Neuronal stem cell (in vitro differentiated cells): ENCODE measurements at places on chromosomes 7 and 10.
A peak's percentile ranks its signal among the peaks of the same experiment; 100 is the strongest.

GRCh38 chr7:151089893-151090730, 3.8 kb downstream of the AGAP3 start:
- no peak for DNase-seq

DNA sequence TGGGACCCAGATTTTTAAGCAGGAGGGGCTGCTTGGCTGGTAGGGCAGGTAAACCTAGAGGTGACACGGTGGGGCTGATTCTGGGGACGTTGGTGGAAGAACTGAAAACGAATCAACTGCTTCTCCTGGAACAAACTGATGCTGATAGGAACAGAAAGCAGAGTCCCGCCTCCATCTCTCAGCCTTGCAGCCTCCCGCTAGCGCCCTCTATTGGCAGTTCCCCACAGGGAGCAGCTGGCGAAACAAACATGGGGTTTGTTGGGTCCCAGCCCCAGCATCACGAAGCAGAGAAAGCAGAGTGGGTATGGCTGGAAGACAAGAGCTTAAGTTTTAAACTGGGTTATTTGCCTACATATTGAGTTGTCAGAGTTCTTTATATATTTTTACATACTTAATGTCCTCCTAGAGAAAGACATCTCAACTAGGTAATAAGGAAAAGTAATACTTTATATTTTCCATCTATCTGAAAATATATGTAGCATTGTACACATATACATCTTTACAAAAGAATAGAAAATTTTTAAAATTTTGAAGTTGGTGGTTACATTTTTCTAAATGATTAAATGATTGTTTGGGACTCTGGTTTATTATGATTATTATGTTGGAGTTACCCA, 42.3 kb upstream of the FOXI2 start:
- DNase-seq, result peak; percentile 42

- no peak for DNase-seq
These were observed 15.8 kb downstream of the CPA1 start for GRCh38 chr7:130396109-130396508.

- DNase-seq, result no peak
These were observed 125.6 kb downstream of the KLF6 start for GRCh38 chr10:3659203-3659917.

- DNase-seq, result no peak
These were observed 76.6 kb upstream of the HGF start for GRCh38 chr7:81846398-81846797.

DNA sequence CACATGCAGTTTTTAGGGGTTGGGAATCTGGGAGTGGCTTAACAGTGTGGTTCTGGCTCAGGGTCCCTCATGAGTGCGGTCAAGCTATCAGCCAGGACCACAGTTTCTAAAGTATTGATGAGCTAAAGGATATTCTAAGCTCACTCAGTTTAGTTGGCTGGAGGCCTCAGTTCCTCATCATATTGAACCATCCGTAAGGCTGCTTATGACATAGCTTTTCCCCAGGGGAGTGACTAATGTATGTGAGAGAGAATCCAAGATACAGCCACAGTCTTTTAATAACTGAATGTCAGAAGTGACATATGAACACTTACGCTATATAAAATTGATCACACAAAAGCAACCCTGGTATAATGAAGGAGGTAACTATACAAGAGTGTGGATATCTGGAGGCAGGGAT, 245.3 kb downstream of the POLR1F start:
- DNase-seq, result no peak

DNA sequence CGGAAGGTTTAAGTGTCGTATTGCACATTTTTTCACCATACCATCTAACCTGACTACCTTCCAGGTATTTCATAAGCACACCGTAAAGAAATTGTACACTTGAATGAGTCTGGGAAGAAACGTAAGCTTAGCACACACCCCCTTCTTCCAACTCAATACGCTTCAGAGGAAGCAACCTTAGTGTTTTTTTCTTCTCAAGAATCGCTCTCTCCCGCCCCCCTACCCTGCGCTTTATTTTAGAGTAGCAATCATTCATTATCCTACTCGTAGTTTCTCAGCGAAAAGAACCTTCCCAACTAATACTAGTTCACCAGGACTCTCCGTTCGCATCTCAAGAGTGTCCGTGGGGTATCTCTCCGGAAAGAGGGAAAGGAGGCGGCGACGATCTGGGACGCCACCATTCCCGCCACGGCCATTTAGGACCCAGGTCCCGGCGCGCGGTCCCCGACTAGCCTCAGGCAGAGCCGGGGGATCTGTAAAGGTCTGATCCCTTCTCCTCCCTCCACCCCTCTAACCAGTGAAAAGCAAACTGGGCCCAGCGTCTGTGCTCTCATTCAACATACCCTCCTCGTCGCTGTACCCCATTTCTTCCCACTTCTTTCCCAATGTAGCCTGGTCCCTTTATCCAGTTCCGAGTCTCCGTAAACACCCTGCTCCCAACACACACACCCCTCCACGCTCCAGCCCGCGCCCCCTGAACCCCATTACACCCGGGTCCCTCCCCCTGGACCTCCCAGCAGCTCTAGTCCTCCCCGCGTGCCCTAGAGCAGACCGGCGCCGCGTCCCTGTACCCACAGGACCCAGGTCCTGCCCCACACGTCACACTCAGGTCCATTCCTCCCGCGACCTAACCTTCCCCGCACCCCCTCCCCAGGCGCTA, 16.0 kb downstream of the MYOZ1 start:
- DNase-seq, result peak; percentile 63

DNA sequence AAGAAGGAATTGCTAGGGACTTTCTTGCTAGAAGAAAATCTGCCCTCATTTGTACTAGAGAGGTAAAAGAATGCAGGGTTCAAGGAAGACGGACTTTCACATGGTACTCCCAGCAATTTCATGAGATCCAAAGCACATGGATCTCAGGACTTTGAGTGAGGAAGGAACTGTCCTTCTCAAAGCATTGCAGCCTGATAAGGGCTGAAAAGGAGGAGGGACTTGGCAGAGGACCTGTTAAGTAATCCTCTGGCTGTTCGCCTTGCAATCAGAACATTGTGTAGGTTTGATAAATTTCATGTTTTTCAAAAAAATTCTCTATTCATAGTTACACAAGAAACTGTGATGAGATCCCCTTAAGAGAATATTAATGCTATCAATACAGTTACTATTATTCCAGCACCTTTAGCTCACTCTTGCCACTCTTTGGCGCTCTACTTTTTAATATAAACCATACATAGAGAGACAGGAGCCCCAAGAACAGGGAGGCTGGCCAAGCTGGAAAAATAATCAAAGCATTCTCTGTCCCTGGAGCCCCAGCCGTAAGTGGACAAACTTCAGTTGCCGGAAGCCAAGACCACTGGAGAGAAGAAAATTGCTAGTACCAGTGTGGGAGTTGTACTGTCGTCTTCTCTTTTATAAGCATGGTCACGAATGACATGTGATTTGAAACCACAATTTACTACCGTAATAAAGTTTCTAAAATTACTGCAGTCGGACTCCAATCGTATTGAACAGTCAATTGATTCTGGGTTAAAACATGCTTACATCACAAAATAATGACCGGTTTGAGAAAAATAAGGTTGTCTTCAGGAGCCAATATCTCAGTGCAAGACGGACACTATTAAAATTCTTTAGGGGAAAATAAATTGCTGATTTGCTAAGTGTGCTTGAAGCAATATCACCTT, 424.4 kb downstream of the SDK1 start:
- DNase-seq, result no peak

- DNase-seq, result no peak
These were observed 46.1 kb downstream of the AP3M1 start for GRCh38 chr10:74104480-74104879.

DNA sequence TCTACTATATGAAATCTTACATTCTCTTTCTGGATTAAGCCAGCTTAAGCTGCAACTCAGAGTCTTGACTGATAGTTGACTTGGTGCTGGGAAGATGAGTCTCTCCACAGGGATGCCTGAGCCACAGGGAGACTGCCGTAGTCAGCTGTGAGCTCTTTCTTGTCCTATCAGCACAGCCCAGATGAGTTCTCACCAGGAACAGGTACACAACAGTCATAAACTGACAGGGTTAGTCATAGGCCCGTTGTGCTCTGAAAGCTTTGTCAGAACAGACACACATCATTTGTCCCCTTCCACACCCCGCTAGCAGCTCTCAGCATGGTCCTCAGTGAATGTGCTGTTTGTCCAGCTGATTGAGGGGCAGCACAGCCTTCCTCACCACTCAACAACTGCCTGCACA, 221.6 kb downstream of the RPS24 start:
- DNase-seq, result no peak

- DNase-seq, result no peak
These were observed 325.6 kb downstream of the ZNF716 start for GRCh38 chr7:57775396-57776088.

GRCh38 chr10:38163617-38164016, 69.5 kb downstream of the ZNF37A start:
- DNase-seq, result no peak

GRCh38 chr7:122752583-122752982, 49.9 kb upstream of the RNF148 start:
- DNase-seq, result no peak

DNA sequence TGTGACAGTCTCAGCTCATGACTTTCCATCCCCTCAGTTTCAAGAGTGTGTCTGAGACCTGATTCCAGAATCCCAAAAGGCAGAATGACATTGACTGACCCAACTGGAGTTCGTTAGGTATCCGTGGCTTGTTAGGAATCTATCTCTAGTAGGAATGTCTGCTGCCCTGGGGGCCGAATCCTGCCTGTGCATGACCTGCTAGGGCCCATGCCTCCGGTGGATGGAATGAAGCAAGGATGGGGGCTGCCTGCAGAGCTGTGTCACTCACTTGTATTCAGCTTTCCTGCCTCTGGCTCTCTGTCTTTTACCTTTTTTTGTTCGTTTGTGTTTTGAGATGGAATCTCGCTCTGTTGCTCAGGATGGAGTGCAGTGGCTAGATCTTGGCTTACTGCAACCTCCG, 129.5 kb downstream of the SDK1 start:
- peak; percentile 11 for DNase-seq

DNA sequence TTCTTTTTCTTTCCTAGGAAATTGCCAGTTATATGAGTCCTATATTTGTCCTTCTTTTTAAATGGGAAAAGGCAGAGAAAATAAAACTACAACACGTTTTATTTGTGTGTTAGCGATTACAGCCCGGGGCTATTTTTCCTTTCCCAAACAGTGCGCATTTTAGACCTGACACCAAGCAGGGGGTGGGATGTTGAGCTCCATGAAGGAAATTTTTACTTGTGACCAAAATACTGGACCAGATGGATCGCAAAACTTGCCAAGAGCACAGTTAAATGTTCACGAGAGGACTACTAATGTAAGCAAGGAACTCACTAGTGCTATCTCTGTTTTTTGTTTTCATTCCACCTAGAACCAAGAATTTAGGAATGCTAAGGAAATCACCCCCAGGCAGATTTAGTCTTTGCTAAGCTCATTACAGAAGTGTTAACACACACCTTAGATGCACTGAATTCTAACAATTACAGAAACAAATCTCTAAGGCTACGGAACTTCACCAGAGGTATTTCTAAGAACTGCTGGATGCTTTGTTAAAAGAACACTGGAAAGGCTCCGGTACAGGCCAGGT, 114.8 kb downstream of the JAZF1 start:
- no peak for DNase-seq

- DNase-seq, result no peak
These were observed 19.2 kb upstream of the REEP3 start for GRCh38 chr10:63501954-63502353.

DNA sequence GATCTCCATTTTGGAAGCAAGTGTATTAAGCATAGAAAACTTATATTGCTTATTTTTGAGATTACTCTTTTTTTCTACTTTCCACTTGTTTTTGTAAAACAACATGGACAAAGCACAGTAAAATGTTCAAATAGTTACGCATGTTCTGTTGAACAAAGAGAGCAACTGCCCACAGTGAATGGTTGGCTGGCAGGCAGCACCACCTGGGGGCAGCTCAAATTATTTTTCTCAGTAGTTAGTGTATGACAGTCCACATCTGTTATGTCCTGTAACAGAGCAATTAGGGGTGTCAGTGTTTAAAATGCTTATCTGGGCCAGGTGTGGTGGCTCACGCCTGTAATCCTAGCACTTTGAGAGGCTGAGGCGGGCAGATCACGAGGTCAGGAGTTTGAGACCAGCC, 46.1 kb upstream of the CACUL1 start:
- DNase-seq, result no peak

GRCh38 chr10:30587522-30588031, 42.0 kb downstream of the LYZL2 start:
- DNase-seq, result no peak

DNA sequence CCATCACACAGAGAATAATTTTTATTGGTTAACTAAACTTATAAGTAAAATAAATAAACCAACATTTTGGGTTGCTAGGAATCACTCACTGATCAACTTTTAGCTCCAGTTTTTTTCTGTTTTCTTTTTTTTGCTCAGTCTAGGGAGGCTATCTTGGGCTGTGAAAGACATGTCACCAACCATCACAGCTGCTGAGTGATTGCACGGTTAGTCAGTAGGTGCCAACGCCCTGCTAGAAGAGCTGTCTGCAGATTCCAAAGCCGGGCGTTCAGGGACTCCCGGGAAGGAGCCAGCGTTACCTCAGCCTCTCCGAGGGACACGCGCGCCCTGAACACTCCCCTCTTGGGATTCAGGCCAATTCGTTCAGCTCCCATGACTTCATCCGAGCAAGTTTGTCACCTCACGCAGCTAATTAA, 604 bp upstream of the STAM start:
- DNase-seq, result no peak

DNA sequence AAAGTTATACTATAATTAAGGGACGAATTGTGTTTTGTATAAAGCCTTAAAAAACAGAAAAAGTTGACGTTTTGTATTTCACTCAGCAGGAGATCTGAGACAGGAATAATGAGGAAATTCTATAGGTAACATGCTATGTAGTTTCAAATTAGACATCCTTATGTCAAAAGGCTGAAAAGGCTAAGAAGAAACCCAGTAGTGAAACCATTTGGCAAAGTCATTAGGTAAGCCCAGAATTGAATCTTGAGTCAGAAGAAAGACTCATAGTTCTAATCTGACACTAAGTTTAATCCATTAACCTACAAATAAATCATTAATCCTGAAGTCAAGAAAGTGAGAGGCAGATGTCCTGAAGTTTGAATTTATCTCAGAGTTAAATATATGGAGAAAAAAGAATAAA, 79.3 kb downstream of the RNF133 start:
- no peak for DNase-seq

DNA sequence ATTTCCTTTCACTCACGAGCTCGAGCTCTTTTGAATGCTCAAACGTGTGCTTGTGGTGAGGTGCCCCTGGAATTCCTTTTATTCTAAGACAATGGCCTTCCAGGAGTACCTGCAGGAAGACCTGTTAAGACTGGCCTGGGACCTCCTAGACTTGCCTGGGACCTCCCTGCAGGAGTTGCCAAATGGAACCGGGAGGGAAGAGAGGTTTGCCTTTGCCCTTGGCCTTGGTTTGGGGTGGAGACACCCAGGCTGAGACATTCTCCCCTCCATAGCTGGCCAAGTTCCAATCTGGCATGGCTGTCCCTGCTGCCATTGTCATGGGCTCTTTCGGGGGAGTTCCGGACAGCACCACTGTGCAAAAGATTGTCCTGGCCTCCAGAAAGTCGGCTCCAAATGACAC, 39.7 kb downstream of the DNAJB12 start:
- DNase-seq, result no peak

- no peak for DNase-seq
These were observed 17.9 kb upstream of the ZNF777 start for GRCh38 chr7:149478754-149479153.

GRCh38 chr10:8416760-8417159, 362.3 kb downstream of the GATA3 start:
- no peak for DNase-seq
